ENCODE measurements at places on chromosomes 16 and 17.

- no peak for DNase-seq
Observed at GRCh38 chr16:58850019-58850677, 116.0 kb upstream of the GOT2 start.

GRCh38 chr17:17509601-17510425, 13.6 kb upstream of the RASD1 start:
- no peak for DNase-seq

GRCh38 chr17:78957128-78957527, 22.6 kb downstream of the LGALS3BP start:
- DNase-seq, result no peak

DNA sequence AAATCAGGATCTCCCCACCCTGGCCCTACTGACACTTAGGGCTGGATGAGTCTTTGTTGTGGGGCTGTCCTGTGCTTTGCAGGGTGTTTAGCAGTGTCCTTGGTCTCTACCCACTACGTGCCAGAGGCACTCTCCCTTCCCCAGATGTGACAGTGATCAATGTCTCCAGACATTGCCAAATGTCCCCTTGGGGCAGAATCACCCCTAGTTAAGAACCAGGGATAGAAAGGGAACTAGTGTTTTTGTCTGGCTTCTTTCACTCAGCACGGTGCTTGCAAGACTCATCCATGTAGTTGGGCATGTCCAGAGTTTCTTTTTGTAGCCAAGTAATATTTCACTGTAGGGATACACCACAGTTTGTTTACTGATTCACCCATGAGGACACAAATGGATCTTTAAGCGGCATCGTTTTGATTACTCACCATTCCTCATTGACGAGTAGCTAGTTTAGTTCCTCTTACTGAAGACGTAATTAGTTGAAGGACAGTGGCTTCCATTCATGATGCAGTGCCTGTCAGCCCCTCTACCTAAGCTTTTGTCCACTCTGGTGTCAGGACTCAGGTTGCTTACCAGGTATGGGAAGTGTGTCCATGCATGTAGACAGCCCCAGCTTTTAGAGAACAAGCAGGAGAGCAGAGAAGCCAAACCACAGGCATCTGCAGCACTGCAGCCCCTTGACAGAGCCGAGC, 26.0 kb upstream of the ITGB4 start:
- DNase-seq, result no peak

GRCh38 chr17:27354491-27355081, 60.7 kb downstream of the WSB1 start:
- peak; percentile 24 for DNase-seq

- no peak for DNase-seq
Observed at GRCh38 chr17:43213545-43213944, 1.9 kb downstream of the TMEM106A start.

All from activated CD4-positive, alpha-beta T cell treated with anti-CD3 and anti-CD28 coated beads, Interleukin-2, Interleukin-6, amounts not matched to agents 100 ng/mL and 50 ng/mL, durations not matched to agents 16 hours and 8 hours (primary cell).